Esophagus squamous epithelium (tissue), 5 donors: ENCODE measurements at places on chromosomes 7 and 10.

GRCh38 chr7:19117091-19117869, at the start of gene TWIST1:
TWIST1 (minus strand) TSS chr7:19117636; CDS start chr7:19117321, 315 bp downstream.
- DNase-seq, result no peak

- no peak for DNase-seq
These were observed 7.3 kb downstream of the SLC25A13 start for GRCh38 chr7:96314402-96315124.

DNA sequence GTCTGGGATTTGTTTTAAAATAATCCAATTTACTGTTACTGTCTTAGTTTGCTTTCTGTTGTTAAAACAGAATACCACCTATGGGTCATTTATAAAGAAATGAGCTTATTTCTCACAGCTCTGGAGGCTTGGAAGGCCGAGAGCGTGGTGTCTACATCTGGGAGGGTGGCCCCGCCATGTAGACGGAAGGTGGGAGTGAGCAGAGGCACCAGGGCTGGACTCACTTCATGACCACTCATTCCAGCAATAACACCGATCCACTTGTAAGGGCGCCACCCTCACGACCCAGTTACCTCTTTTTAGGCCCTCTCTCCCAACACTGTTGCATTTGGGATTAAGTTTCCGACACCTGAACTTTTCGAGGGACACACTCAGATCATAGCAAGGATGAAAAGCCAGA, 36.2 kb upstream of the CFAP46 start:
- no peak for DNase-seq

- no peak for DNase-seq
These were observed 214.2 kb downstream of the ANK3 start for GRCh38 chr10:60175441-60175971.

- no peak for DNase-seq
These were observed 14.4 kb downstream of the DENND2A start for GRCh38 chr7:140625908-140626868.

GRCh38 chr10:89091496-89091895, 100.9 kb downstream of the FAS start:
- no peak for DNase-seq

DNA sequence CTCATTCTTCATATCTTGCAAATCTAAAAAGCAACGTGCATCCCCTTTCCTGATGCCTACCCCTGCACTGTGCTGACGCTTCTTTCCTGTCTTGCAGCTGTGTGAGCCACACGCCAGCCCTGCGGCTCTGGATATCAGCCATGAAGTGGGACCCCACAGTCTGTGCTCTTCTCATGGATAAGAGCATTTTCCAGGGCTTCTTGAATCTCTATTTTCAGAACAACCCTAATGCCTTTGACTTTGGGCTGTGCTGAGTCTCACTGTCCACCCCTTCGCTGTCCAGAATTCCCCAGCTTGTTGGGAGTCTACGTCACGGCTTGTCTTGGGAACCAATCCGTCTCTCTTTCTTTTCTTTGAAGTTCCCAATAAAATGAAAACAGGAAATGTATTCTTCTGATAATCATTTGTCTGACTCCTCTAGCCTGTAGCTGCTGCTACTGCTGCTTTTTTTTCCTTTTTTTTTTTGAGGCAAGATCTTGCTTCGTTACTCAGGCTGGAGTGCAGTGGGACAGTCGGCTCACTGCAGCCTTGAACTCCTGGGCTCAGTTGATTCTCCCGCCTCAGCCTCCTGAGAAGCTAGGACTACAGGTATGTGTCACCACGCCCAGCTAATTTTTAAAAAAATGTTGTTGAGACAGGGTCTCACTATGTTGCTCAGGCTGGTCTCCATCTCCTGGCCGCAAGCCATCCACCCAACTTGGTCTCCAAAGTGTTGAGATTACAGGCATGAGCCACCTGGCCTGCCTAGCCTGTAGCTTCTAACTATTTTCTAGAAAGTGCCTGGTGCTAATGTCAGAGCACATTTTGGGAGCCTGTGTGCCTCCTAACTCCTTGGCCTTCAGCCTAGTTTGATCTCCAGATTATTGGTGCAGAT, 30.3 kb downstream of the GSTO2 start:
- no peak for DNase-seq

- DNase-seq, result no peak
These were observed 30.2 kb upstream of the CARD11 start for GRCh38 chr7:3073763-3074458.
